ENCODE measurements at places on chromosomes 7 and 10.

DNA sequence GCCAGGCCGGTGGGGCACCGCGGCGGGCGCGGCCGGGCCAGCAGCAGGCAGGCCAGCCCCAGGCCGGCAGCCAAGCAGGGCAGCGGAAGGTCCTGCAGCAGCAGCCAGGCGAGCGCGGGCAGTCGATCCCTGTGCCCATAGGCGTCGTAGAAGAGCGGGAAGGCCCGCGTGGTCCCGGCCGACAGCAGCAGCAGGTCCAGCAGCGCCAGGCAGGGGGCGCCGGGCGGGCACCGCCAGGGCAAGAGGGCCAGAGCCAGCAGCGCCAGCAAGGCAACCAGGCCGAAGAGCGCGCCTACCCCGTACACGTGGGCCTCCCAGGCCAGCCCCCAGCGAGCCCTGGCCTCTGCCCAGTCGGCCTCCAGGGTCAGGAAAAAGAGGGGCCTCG lies 8.4 kb upstream of the RBM28 start:
- DNase-seq: peak; percentile 41

GRCh38 chr10:17454161-17455014 lies at the start of gene ST8SIA6:
ST8SIA6 (minus strand) TSS chr10:17454595; CDS start chr10:17454255, 340 bp downstream.
- no peak for DNase-seq

GRCh38 chr10:30562787-30563186 lies 66.8 kb downstream of the LYZL2 start:
- no peak for DNase-seq

DNA sequence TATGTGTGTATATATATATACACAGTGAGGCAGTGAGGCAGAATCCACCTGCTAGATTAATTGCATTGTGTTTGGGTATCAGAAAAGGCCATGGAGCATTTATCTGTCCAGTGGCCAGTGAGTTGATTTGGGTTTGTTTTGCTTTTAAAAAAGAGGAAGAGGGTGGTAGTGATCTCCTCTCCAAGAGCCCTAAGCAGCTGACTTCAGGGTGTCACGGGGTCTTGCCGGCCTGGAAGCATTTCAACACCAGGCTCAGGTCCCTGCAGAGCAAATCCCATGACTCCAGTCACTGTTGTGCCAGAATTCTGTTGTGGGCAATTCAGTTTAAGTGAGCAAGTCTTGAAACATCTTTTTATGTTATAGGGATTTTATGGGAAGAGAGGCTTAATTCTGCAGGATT lies 30.6 kb upstream of the GPNMB start:
- no peak for DNase-seq

DNA sequence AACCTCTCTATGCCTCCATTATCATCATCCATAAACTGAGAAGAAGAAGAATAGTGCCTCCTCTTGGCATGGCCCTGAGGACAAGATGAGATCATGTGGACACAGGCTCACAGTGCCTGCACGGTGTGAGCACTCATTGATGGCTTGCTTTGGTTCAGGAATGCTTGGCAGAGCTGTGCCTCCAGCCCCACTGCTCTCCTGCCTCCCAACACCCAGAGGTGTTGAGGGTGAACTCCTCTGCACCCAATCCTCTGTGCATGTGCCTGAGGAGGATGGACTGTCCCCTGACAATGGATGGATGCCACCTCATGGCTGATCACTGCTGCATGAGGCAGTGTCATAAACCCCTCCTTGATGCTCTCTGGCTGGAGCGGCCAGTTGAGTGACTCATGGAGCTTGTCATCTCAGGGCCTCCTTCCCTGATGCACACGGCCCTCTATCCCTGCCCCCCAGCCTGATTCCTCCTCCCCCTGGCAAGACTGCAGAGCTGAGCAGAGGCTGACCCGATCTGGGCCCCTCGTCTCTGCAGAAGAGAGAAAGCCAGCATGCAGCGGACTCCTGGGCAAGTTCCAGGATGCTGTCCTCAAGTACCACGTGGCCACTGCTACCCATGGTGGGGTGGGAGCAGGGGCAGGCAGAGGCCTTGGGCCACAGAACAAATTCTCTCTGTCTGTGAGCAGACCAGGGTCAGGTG lies 136.3 kb downstream of the KCNMA1 start:
- DNase-seq: no peak

GRCh38 chr10:14844948-14845347 lies 6.8 kb downstream of the HSPA14 start:
- DNase-seq: no peak

GRCh38 chr10:95306318-95306650 lies 15.5 kb upstream of the PDLIM1 start:
- no peak for DNase-seq

DNA sequence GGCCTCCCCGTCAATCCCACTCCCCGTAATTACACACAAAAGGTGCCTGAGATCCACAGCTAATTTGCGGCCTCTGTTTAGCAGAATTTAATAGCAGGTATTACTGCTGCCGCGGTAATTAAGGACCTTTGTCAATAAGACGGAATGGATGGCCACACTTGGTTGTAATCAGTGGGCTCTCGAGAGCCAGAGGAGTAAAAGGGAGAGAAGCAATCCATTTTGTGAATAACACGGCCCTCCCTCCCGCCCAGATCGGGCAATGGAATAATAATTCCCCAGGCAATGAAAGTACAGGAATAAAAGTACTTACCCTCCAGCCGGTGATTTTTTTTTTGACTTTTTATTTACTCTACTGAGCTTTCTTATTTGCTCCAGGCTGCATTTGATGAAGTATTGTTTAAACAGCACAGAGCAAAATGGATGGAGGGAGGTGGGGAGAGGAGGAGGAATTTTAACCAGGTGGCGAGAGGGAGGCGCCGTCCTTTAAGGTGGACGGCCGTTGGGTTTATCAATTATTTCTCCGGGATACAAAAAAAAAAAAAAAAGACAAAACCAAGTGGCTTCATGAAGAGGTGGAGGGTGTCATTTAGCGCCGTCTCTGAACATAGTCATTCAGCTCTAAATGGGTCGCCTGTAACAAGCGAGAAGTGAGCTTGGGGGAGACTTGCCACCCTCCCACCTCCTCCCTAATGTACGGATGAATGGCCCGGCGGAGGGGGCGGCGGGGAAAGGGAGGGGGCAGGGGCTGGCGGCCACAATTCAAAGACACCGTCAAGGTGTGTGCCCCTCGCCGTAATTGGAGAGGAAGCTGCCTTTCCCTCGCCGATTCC lies 120.3 kb downstream of the BUB3 start:
- no peak for DNase-seq

- DNase-seq: no peak
Observed at GRCh38 chr7:130942211-130942964, 208.4 kb upstream of the KLF14 start.

DNA sequence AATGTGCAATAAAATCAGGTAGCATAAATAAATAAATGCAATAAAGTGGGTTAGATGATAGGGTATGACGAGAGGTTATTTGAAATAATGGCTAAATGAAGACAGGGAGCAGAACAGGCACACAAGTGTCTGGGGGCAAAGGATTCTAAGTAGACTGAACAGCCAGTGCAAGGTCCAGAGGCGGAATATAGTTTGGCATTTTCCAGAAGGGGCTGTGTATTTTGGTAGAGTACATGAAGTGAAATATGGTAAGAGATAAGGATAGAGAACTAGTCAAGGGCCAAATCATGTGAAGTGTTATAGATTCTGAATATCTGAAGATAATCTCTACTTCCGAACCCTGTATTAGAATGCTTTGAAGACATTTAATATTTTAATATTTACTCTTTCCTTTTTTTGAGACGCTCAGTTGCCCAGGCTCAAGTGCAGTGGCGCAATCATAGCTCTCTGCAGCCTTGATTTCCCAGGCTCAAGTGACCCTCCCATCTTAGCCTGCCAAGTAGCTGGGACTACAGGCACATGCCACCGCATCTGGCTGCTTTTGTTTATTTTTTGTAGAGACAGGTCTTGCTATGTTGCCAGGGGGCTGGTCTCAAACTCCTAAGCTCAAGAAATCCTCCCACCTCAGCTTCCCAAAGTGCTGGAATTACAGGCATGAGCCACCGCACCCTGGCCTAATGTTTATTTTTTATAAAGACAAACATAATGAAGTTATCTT lies 44.4 kb upstream of the CD36 start:
- no peak for DNase-seq

DNA sequence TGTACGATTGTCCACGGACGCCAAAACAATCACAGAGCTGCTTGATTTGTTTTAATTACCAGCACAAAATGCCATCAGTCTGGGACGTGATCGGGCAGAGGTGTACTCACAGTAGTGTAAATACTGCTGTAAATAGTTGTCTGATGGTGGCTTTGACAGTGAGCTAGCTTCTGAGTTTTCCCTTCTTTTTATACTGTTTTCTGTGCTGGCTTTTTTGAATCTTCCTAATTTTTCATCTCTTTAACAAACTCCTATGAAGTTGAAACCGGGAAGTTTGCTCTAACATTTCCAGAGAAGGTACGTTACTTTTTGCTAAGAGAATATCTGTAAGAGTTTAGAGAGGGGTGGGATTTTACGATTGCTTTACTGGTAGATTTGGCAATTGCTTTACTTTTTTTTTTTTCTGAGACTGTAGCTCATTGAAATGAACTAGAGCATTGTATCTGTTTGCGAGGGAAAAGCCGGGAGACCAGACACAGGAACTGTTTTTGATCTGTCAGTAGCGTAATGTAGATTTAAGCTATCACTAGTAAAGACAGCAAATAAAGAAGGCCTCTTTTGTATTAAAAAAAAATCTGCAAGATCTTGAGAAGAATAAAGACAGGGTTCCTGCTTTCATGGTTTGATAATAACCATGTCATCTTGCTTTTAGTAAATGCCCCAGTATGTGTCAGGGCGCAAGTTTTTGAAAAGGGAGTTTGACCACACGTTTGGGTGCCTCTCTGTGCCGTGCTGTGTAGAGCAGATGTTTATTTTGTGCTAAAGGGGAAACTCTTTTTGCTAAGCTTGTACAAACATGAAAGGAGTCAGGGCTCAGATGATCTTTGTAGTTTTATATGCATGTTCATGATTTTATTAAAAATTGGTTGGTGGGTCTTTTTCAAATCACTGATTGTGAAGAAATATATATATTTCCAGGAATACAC lies 712 bp downstream of the FOXP2 start:
- no peak for DNase-seq

- DNase-seq: no peak
Observed at GRCh38 chr7:139725077-139725476, 52.7 kb downstream of the HIPK2 start.

DNA sequence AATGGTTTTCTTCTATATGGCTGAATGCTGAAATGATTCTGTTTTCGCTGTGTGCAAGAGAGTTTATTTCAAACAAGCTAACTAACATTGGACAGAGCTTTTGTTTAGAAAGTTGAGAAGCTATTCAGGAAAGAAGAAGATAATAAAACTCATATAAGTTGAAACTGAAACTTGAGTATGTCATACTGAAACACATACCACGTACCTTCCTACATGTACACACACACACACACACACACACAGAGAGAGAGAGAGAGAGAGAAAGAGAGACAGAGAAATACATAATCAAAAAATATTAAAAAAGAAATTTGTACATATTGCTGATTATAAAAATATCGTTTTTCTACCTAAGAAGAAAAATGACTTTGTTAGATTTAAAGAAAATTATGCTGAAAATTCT lies 561.9 kb upstream of the KCND2 start:
- DNase-seq: no peak

GRCh38 chr10:4427532-4427931 lies 398.5 kb upstream of the AKR1E2 start:
- DNase-seq: no peak

DNA sequence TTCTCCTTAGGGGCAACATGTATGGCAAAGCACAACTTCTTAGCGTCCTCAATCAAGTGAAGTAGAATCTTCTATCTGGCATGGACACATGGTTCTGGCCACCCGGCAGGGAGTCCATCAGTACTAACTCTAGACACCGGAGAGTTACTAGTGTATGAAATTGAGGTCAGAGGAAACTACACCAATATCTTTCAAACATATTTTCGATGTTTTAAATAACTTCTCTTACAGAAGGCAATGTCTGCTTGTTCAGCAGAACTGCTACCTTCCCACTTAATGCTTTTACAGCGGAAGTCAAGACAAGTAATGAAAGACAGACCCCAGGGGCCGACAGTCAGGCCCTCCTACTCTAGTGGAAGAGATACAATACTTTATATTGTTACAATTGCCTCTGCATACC lies 89.9 kb downstream of the RNF216 start:
- no peak for DNase-seq

DNA sequence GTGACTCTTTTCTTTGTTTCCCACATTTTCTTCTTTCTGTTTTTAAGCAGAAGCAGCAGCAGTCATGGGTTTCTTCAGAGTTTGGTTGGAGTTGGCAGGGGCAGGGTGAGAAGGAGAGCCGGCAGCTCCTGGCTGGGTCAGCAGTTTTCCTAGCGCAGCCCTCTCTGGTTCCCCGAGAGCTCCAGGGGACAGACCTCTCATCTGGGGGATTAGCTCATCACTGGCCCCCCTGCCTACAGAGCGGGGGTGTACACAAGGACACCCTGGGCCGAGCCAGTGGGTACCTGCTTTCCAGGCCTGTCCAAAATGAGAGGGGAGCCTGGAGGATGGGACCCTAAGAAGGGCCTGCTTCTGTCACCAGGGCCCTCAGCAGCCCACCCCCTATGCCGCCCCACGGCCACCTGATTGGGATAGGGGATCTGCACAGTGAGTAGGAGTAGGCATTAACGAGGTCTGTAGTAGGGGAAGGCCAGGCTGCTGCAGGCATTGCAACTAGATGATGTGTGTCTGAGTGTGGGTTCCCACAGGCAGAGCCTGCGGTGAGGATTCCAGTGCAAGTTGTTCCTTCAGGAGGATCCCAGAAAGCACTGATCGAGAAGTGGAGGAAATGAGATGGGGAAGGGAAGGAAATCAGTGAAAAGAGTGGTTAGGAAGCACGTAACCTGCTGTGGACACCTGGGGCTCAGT lies 122.9 kb upstream of the PPIF start:
- DNase-seq: no peak

GRCh38 chr7:127504715-127505114 lies 80.7 kb downstream of the GCC1 start:
- DNase-seq: no peak

DNA sequence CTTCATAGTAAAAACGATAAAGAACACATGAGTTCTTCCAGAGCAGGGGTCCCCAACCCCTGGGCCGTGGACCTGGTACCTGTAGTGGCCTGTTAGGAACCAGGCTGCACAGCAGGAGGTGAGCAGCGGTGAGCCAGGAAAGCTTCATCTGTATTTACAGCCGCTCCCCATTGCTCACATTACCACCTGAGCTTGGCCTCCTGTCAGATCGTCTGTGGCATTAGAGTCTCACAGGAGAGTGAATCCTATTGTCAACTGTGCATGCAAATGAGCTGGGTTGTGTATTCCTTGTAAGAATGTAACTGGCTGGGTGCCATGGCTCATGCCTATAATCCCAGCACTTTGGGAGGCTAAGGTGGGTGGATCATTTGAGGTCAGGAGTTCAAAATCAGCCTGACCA lies 229.5 kb downstream of the CNTNAP2 start:
- DNase-seq: no peak

DNA sequence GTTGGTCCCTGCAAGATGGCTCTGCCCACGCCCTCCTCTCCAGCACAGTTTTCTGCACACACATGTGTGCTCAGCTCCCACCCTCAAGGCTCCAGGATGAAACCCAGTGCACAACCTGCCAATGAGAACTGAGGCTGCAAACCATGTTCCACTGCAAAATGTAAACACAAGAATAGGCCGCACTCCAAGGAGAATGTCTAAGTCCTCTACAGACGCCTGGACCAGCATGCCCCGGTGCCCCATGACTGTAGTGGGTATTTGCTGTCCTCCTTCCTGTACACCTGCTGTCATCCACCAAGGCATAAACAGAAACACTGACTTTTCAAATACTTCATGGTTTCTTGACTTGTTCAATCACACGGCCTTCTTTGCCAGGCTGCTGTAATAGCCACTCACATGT lies 72.6 kb downstream of the COBL start:
- no peak for DNase-seq
